ENCODE measurements at places on chromosomes 7 and 10.
A peak's percentile ranks its signal among the peaks of the same experiment; 100 is the strongest.

DNA sequence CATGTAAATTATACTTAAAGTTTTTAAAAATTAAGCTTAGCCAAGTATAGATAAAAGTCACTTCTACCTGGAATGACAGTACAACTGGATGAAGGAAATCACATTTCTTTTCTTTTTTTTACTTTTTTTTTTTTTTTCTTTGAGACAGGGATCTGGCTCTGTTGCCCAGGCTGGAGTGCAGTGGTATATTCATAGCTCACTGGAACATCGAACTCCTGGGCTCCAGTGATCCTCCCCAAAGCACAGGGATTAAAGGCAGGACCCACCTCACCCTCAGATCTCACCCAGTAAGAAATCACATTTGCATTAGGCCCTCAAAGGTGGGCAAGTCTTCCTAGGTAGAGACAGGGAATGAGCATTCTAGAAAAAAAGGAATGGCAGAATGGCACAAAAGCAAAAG lies 69.5 kb upstream of the C1GALT1 start:
- no peak for DNase-seq

GRCh38 chr10:35555962-35556930 lies 48.9 kb upstream of the GJD4 start:
- no peak for DNase-seq

GRCh38 chr10:113073549-113074189 lies 123.6 kb downstream of the TCF7L2 start:
- DNase-seq: no peak

DNA sequence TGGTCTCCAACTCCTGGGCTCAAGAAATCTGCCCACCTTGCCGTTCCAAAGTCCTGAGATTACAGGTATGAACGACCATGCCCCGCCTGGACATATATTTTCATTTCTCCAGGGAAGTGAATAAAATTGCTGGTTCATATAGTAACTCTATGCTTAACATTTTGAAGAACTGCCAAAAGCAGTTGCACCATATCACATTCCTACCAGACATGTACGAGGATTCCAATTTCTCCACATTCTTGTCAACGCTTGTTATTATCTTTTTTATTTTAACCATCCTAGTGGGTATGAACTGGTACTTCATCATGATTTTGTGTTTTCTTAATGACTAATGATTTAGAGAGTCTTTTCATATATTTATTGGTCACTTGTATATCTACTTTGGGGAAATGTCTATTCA lies 21.9 kb upstream of the CPN1 start:
- DNase-seq: no peak

- DNase-seq: no peak
These were observed 4.8 kb downstream of the DENND2A start for GRCh38 chr7:140635816-140636215.

- peak; percentile 97 for DNase-seq
These were observed 7.1 kb downstream of the BAG3 start for GRCh38 chr10:119658274-119658673.

DNA sequence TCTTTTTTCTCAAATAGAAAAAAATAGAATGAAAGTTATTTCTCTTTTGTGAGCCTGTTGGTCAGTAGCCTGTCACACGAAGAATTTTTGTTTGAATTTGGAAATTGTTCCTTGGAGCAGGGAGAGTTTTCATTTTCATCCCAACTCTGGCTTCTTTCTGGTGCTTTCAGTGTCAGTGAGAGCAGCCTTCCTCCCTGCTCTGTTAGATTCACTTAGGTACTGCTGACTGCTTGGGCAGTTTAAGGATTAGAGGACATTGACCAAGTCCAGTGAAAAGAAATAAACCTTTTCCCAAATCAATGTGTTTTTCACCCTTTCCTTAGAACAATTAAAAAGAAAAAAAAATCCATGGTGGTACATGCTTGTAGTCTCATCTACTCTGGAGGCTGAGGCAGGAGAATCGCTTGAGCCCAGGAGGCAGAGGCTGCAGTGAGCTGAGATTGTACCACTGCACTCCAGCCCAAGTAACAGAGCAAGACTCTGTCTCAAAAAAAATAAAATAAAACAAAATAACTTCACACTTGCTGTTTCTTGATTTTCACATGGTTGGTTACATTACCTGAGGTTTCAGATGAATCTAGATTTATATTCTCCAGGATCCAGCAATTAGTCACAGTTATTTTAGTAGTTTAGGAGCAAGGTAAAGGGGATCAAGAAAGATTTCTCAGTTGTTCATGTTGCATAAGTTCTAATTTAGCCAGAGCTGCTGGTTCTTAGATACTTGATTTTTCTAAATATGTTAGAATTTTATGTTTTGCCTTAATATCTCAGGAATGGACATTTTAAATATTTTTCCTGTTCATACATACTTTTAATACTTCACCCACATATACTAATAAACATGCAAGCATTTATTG lies 63.1 kb downstream of the ZNRF2 start:
- DNase-seq: no peak

GRCh38 chr10:66695046-66695445 lies 230.8 kb upstream of the LRRTM3 start:
- no peak for DNase-seq

DNA sequence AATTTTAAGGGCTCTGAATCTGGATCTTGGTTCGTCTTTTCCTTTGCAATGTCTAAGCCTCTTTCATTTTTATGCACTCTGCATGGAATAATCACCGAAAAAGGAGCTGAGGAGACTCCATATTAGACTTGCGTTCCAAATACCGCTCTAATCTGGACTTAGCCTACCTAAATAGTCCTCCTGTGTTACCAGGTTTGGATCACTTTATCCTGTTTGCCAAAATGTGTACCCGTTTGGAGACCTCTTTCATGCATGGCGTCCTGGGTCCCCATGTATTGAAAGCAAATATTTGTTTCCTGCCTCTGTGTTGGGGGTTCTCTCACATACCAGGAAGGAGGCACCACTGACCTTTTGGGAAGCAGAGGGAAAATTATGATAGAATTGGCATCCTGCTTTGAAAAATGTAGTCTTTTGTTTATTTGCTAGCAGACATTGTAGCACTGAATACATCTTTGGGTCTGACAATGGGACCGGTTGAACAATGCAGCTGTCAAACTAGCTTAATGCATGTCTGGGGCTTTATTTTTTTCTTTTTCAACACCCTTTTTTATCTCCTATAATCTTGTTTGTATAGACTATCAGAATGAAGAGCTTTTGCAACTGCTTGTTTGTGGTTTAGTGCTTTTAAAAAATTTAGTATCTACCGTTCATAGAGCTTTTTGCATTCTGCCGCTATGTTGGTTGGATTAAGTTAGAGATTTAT lies 11.8 kb upstream of the CELF2 start:
- no peak for DNase-seq

- no peak for DNase-seq
These were observed 28.5 kb upstream of the STK17A start for GRCh38 chr7:43554423-43554822.

DNA sequence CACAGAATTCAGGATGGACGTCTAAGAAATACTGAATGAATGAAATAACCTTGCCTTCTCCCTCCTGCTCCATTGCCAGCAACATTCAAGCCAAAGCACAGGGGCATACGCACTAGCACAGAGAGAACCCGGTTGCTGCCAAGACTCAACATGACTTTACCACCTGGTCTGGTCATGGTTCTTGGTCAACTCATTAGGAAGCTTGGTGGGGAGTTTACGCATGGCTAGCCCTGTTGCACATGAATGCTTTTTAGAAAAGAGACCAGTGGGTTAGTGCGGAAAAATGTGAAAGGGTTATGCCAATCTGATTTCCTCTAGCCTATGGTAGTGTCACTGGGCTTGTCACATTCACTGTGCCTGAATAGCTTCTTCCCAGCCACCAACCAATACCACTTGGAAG lies 187.6 kb upstream of the NEBL start:
- DNase-seq: no peak

DNA sequence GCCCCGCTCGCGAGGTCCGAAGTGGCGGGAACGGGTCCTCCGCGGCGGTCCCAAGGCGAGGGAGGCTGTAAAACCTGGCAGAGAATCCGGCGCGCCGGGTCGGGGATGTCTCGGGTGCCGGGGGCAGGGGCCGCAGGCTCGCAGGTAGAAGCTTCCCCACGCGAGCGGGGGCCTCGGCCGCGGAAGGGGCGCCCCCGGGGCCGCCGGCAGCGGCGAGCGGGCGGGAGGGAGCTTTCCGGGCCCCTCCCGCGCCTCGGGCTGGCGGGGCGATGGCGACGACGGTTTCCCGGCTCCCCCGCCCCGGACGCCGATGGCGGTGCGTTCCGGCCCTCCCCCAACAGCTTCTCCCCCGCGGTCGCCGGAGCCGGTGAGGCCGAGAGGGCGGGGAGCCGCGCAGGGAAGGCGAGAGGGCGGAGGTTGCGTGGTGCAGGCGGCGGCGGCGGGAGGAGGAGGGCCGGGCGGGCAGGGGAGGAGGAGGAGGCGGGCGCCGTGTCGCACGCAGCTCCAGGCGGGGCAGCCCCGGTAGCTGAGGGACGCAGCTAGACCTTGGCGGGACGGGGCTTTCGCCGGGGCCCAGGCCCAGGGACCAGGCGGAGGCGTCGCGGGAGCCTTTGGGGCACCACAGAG lies at the start of gene CUL1:
Gene CUL1, plus strand, starts transcription at position 507 of the 627 bp plus-strand sequence. CDS start 31,220 bp downstream, outside the sequence.
- DNase-seq: peak; percentile 88

DNA sequence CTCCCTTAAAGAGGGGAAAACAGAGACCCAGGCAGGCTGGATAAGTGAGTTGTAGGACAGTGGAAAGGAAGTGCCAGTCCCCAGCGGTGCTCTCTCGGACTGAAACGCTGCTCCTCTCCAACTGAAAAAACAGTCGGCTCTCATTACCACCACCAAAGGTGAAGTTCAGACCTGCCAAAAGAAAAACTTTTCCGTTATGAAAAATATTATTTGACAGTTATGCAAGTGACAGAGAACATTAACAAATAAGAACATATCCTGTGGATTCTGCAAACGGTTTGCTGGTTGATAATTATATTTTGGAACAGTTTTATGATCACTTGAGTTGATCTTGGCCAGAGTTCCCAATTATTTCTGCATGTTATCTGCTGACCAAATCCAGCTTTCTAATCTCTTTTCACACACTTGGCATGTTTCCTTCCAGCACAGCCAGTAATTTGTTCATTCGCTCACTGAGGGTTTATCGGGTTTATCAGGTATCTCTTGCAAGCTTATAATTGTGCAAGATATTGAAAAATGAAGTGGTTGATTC lies 82.6 kb downstream of the PTPRE start:
- no peak for DNase-seq

DNA sequence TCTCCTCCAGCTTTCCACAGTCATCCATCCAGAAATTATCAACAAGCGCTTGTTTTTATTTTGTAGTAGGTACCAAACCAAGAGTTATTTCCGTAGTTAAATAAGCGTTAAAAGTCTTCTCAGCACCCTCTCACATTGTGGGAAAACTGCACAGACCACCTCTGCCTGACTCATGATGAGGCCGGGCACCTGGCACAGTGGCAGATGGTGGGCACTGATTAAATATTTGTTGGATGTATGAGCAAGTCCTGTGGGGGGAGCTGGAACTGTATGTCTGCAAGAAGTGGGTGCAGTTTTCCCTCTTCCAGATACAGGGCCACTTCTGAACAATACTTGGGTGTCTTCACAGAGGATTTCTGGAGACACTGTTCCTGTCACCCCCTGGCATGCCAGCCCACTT lies 5.3 kb upstream of the REPIN1 start:
- no peak for DNase-seq

GRCh38 chr7:8089036-8089780 lies 120.6 kb downstream of the GLCCI1 start:
- DNase-seq: no peak

- peak; percentile 96 for DNase-seq
These were observed 75.2 kb downstream of the PAXIP1 start for GRCh38 chr7:154927624-154928125.

DNA sequence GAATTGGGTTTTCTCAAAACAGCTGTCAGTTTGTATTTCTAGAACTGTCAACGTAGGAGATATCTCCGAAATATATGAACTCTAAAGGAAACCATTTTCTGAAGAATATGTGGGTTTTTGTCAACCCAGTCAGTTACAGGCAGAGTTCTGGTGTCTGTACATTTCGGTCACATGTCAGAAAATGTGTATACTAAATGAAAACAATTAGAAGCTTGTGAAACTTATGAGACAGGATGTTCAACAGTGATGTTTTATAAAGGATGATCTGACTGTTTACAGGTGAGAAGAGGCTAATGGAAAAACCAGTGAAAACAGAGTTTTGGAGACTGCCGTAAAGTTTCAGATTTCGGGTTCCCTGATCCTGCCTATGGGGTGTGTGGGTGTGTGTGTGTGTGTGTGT lies 6.2 kb downstream of the JAZF1 start:
- DNase-seq: no peak

GRCh38 chr10:89853781-89854191 lies 152.4 kb downstream of the KIF20B start:
- peak; percentile 10 for DNase-seq

- no peak for DNase-seq
These were observed 328.2 kb downstream of the GLRX3 start for GRCh38 chr10:130464426-130464825.

DNA sequence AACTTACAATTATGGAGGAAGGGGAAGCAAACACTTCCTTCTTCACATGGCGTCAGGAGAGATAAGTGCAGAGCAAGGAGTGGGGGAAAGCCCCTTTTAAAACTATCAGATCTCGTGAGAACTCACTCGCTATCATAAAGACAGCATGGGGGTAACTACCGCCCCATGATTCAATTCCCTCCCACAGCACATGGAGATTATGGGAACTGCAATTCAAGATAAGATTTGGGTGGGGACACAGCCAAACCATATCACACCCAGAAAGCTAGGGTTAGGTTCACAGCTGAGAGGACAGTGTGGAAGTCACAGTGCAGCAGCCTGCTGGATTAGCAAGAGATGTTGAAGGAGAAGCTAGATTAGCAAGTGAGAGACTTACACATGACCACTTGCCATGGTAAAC lies 81.6 kb downstream of the CRTAC1 start:
- DNase-seq: no peak

DNA sequence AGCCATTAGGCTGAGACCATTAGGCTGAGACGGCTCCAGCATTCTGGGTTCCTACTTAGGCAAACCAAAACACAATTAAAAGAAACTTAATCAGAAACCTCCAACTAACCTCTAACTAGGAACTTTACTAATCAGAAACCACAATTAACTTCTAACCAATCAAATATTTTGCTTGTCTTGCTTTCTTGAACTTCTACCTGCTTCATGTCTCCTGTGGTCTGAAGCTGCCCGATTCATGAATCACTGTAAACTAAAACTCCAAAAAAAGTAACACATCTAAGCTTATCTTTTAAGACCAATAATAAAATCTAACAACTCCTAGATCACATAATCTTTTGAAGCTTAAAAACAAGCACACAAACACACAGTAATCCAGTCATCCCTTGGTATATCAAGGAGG lies 76.1 kb downstream of the PDSS1 start:
- DNase-seq: no peak

- DNase-seq: no peak
These were observed 9.0 kb upstream of the RASSF4 start for GRCh38 chr10:44950326-44951225.

DNA sequence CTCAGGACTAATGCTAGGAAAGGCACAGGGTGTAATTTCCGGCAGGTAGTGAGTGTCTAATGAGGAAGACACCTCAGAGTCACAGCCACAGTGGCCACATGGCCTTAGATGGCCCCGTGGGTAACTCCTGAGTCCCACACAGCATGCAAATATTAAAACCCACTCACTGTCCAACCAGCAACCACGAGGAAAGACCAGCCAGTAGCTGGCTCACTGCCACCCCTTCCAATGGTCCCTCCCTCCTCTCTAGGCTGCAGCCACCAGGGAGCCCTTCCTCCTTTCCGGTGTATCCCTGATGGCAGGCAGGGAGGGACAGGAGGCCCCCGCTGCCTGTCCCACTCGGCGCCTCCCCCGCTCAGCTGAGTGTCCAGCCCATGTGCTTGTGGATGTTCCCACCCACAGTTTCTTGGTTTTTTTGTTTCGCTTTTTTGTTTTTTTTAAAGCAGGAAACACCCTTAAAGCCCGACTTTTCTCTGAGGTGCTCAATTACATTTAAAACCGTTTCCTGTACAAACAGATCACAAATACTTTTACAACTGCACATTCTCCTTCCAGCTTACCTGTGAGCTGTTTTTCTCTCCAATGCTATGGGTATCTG lies 9.2 kb downstream of the BNIP3 start:
- no peak for DNase-seq

Data from adipocyte (in vitro differentiated cells).